Activated CD4-positive, alpha-beta memory T cell treated with anti-CD3 and anti-CD28 coated beads, Interleukin-2, amount 10 ng/mL, durations not matched to agents 7 days and 5 days (primary cell): ENCODE measurements at places on chromosomes 4 and X.
A peak's percentile ranks its signal among the peaks of the same experiment; 100 is the strongest.

DNA sequence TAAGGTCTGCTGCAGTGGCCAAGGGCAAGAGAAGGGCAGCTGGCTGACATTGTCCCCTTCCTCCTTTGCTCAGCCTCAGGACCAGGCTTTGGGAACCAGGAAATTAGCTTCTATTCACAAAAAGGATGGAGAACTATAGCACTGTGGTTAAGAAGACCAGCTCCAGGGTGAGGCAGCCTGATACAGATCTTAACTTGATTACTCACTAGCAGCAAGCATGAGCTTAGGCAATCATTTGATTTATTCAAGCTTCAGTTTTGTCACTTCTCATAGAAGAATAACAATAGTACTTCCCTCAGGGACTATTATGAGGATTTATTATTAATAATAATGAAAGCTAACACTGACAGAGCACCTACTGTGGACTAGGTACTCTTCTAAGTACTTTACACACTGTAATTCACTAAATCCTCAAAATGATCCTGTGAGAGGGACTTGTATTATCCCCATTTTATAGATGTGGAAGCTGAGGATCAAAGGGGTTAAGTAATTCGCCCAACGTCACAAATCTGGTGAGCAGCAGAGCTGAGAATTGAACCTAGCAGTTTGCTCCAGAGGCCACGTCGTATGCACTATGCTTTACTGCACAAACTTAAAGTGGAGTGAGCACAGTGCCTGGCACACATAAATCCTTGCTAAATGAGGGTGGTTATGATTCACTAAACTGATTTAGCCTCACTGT is 130.4 kb upstream of the PAK3 start:
- H3K27me3 ChIP-seq = no peaks in the 10 kb centered on the region
- no peak for DNase-seq
- H3K36me3 ChIP-seq = no peaks in the 10 kb centered on the region
- no peak overlapping the region for H3K27ac ChIP-seq

DNA sequence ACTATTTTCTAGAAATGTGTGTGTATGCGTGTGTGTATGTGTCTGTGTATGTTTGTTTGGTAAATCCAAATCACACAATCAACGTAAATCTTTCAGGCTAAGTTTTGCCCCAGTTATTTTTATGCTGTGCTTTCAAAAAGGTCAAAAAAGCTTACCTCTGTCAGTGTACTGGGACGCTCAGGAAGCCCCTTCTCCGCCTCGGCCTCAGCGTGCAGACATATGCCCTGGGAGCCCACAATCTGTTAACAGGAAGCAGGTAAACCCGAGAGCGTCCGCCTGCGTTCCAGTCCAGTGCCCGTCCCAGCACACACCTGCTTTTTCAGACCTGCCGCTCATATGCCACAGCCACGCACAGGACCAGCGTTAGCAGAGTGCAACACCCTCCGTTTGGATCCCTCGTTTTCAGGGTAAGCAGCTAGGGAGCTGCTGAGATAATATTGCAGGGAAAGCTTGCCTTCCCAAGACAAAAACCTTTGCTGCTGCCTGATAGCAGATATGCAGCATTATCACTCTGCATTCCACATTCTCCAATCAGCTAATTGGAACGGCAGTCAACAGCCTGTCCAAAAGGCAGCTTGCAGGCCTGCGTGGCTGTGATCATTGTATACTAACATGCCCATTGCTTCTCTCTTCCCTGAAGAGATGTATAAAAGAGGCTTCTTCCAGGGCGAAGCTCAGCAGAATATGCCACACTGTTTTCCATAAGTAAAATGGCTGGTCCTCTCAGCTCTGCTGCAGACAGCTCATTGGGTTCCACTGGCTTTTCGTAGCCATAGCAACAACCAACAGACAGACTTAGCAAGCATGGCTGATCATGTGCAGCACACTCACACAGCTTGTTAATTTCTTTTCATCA is at the start of gene SORBS2:
Gene SORBS2, minus strand, starts transcription at position 686 of the 856 bp plus-strand sequence. CDS start 121,623 bp downstream, outside the sequence.
- no peaks in the 10 kb centered on the region for H3K4me1 ChIP-seq
- H3K36me3 ChIP-seq = no peaks in the 10 kb centered on the region
- H3K27me3 ChIP-seq = peaks cover 3% of the 10 kb centered on the region
- no peak within 1 kb of the TSS for H3K27ac ChIP-seq
- no peak within 1 kb of the TSS for H3K4me3 ChIP-seq

- DNase-seq = no peak
- no peak overlapping the region for H3K4me3 ChIP-seq
- H3K36me3 ChIP-seq = no peaks in the 10 kb centered on the region
- H3K27ac ChIP-seq = no peak overlapping the region
- no peaks in the 10 kb centered on the region for H3K4me1 ChIP-seq
Observed at GRCh38 chr4:107094976-107095375, 58.9 kb upstream of the DKK2 start.

GRCh38 chrX:94871640-94872039 is 1197.6 kb downstream of the FAM133A start:
- H3K27ac ChIP-seq = no peak overlapping the region
- no peaks in the 10 kb centered on the region for H3K27me3 ChIP-seq
- H3K4me1 ChIP-seq = no peaks in the 10 kb centered on the region
- H3K36me3 ChIP-seq = no peaks in the 10 kb centered on the region

GRCh38 chrX:118521435-118521834 is 25.8 kb downstream of the DOCK11 start:
- H3K27me3 ChIP-seq = no peaks in the 10 kb centered on the region
- peaks cover 13% of the 10 kb centered on the region for H3K36me3 ChIP-seq
- H3K27ac ChIP-seq = peak overlapping the region; percentile 63
- DNase-seq = no peak
- peaks cover 75% of the 10 kb centered on the region for H3K4me1 ChIP-seq

- H3K4me1 ChIP-seq = peaks cover 15% of the 10 kb centered on the region
- DNase-seq = no peak
- no peak overlapping the region for H3K27ac ChIP-seq
Observed at GRCh38 chr4:184143770-184144564, 73.7 kb downstream of the ENPP6 start.

DNA sequence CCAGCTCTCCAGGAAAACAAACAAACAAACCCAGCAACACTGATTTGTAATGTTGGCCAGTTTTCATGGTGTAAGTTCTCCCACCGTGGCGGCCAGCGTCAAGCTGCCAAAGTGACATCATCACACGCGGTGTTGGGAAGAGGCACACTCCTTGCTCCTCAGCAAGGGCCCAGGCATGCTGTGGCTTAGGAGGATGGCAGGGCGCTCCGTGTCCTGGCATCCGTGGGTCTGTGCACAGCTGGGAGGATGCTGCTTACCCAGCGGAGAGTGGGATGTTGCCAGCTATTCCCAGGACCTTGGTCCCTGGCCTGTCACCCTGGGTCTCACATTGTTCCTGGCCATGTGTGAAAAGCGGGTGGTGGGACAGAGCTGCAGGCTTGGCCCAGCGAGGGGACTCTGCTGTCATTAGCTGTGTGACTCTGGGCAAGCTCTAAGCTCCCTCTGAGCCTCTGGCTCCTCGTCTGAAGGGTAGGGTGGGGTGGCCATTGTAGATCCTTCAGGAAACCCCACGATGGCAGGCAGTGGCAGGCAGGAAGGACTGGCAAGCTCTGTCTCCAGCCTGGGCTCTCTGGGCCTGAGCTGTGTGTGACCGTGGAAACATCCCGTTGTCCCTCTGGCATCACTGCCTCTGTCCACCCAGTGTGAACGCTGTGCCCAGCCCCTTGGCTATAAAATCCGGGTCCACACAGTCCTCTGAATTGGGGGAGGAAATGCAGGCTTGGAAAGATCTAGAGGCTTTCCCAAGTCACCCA is 10.8 kb downstream of the PSAPL1 start:
- H3K36me3 ChIP-seq = no peaks in the 10 kb centered on the region
- no peak overlapping the region for H3K4me3 ChIP-seq
- no peak overlapping the region for H3K27ac ChIP-seq
- no peaks in the 10 kb centered on the region for H3K4me1 ChIP-seq

DNA sequence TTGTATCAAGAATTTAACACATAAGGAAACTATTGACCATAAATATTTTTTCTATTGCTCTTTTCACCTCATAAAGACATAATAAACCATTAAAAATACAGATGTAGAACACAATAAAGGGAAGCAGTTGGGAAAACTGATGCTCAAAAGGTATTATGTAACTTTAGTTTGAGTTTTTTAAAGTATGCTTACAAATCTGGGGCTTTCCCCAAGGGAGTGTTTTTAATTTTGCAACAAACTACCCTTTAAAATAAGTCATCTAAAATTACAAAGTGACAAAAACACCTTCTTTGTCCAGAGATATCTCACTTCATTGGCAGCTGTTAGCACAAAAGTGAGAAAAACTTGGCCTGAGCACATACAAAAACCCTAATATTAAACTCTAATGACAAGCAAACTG is 55.0 kb downstream of the PRDM5 start:
- no peaks in the 10 kb centered on the region for H3K4me1 ChIP-seq
- H3K4me3 ChIP-seq = no peak overlapping the region
- H3K27me3 ChIP-seq = no peaks in the 10 kb centered on the region
- DNase-seq = no peak
- no peak overlapping the region for H3K27ac ChIP-seq

DNA sequence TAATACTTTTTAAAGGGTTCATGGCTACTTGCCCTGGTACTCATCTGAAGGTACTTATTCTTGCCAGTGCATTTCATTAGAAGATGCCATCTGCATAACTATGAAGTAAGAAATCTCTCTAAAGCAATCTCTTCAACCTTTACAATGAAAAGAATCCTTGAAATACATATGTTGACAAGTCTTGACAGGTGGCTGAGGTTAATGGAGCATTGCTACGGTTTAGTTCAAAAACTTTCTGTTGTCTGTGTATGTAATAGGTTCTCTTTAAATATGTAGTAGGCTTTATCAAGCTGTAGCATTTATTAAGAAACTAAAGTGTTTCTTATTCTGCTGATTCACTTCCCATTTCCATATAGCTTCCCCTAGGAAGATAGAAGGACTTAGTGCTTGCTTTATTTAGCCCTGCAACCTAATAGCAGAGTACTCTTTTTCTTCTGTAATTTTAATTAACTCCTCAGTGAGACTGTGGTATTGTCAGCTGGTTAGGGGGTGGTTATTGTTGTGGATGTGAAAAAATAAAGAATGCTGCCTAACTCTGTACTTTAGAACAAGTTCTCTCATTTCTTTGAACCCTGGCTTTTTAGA is 39.3 kb downstream of the SLAIN2 start:
- H3K27ac ChIP-seq = no peak overlapping the region
- no peak overlapping the region for H3K4me3 ChIP-seq
- H3K36me3 ChIP-seq = peaks cover 19% of the 10 kb centered on the region
- H3K4me1 ChIP-seq = no peaks in the 10 kb centered on the region
- H3K27me3 ChIP-seq = no peaks in the 10 kb centered on the region

- H3K4me3 ChIP-seq = no peak overlapping the region
- H3K36me3 ChIP-seq = no peaks in the 10 kb centered on the region
- H3K27ac ChIP-seq = no peak overlapping the region
- H3K27me3 ChIP-seq = no peaks in the 10 kb centered on the region
- no peak for DNase-seq
Observed at GRCh38 chr4:30836231-30836630, 116.1 kb downstream of the PCDH7 start.

DNA sequence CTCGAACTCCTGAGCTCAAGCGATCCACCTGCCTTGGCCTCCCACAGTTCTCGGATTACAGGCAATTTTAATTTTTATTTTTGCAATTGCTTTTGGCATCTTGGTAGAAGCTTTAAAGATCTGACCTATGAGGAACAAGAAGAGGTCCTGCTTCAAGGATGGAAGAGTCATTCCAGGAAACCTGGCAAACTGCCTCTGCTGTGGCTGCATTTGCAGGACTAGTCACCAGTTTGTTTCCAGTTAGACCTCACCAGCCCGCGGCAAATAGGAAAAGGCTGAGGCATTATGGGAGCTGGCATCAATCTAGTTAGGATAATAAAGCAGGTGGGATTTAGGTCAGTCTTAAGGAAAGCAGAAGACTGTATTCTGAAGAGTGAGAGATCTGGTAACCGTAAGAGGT is 51.9 kb upstream of the LAS1L start:
- H3K4me3 ChIP-seq = no peak overlapping the region
- no peaks in the 10 kb centered on the region for H3K27me3 ChIP-seq
- no peak overlapping the region for H3K27ac ChIP-seq
- DNase-seq = no peak
- H3K36me3 ChIP-seq = no peaks in the 10 kb centered on the region

GRCh38 chr4:109156356-109156755 is 146.1 kb downstream of the COL25A1 start:
- peaks cover 7% of the 10 kb centered on the region for H3K27me3 ChIP-seq
- H3K4me1 ChIP-seq = no peaks in the 10 kb centered on the region
- H3K36me3 ChIP-seq = no peaks in the 10 kb centered on the region
- no peak for DNase-seq
- no peak overlapping the region for H3K27ac ChIP-seq

GRCh38 chr4:55398461-55398860 is 2.7 kb downstream of the TMEM165 start:
- H3K36me3 ChIP-seq = peaks cover 40% of the 10 kb centered on the region
- peaks cover 54% of the 10 kb centered on the region for H3K4me1 ChIP-seq
- peak overlapping the region; percentile 2 for H3K27ac ChIP-seq
- no peaks in the 10 kb centered on the region for H3K27me3 ChIP-seq
- DNase-seq = no peak

DNA sequence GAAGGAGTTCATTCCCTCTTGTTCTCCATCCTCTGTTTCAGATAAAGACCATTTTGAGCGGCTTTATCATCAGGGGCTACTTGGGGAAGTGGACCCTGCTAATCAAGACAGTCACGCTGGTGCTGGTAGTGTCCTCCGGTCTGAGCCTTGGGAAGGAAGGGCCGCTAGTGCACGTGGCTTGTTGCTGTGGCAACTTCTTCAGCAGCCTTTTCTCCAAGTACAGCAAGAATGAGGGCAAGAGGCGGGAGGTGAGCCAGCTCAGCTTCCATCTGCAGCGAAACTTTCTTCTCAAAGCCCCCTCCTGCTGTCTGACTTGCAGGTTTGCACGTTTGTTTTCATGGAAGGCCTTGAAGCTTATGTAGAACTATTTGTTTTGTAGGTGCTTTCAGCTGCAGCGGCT is 49.5 kb downstream of the CLCN4 start:
- H3K4me1 ChIP-seq = no peaks in the 10 kb centered on the region
- no peak overlapping the region for H3K4me3 ChIP-seq
- no peak for DNase-seq
- peaks cover 1% of the 10 kb centered on the region for H3K27me3 ChIP-seq
- no peak overlapping the region for H3K27ac ChIP-seq
- H3K36me3 ChIP-seq = no peaks in the 10 kb centered on the region

DNA sequence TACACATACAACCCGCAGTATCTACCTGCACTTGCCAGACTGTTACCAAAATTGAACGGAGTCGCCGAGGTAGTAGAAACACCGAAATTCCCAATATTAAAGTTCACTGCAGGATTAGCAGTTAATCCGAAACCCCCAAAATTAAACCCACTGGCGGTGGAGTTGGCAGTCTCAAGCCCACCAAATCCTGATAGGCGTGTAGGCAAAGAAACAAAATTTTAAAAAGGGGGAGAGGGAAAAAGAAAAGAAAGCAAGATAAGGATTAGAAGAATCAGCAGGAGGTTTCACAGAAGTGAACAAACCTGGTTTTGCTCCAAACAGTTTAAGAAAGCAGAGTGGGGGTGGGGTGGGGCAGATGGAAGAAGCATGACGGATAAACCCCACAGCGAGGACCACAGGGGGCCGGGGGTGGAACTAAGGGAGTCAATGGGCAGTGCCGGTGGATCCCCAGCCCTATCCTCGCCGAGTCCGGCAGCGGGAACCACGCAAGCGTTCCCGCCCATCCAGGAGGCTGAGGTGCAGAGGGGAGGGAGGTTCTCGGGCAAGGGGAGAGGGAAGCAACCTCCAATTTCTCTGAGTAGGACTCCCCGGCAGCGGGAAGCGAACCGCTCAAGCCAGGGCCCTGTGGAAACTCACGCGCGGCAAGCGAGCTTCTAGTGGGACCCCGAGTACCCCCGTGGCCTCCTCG is 599 bp downstream of the NUP54 start:
- no peaks in the 10 kb centered on the region for H3K27me3 ChIP-seq
- H3K4me3 ChIP-seq = peak overlapping the region; percentile 89
- peak overlapping the region; percentile 81 for H3K27ac ChIP-seq
- H3K36me3 ChIP-seq = peaks cover 22% of the 10 kb centered on the region
- peaks cover 34% of the 10 kb centered on the region for H3K4me1 ChIP-seq

- no peaks in the 10 kb centered on the region for H3K4me1 ChIP-seq
- no peak overlapping the region for H3K27ac ChIP-seq
- H3K4me3 ChIP-seq = no peak overlapping the region
- H3K27me3 ChIP-seq = peaks cover 1% of the 10 kb centered on the region
Observed at GRCh38 chr4:3392321-3392720, 49.4 kb upstream of the HGFAC start.
